ENCODE measurements at places on chromosomes 2 and 18. TPM values are rescaled to one million over a fixed set of nuclear protein-coding genes. Genes with fewer than 3 reads are reported as not detected.

DNA sequence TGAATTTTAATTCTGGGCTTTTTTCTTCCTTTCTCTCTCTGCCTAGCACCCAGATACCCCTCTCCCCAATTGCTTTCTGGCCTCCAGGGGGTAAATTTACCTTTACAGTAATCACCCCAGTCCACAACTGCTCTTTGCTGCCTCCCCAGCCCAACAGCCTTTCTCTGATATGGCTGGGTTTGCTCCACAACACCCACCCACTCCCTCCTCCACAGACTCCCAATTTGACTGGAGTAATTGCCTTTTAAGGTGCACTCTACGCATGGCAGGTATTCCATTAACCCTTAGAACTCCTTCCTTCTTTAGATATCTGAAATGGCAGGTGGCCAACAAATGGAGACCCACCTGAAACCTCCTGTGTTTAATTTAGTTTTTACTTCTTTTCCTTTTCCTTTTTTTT, 3.6 kb downstream of the CELF4 start:
- no peak for DNase-seq

- DNase-seq: no peak
Observed at GRCh38 chr2:64471600-64471999, 17.6 kb downstream of the LGALSL start.

DNA sequence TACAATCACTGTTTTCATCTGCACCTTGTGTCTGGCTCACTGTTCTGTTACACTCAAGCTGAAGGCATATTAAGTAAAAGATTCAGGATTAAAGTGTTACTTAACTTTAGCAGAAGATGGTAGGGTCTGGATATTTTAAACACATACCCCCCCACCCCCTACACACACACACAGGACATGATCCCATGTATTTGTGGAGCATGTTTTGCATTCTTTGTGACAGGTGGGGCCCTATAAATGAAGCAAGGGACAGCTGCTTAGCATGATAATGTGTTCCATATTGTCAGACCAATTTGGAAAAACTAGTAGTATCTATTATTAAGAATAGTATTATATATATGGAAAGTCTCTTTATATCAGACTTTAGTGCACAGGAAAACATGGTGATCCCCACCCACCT, 335.2 kb upstream of the TNP1 start:
- DNase-seq: no peak

DNA sequence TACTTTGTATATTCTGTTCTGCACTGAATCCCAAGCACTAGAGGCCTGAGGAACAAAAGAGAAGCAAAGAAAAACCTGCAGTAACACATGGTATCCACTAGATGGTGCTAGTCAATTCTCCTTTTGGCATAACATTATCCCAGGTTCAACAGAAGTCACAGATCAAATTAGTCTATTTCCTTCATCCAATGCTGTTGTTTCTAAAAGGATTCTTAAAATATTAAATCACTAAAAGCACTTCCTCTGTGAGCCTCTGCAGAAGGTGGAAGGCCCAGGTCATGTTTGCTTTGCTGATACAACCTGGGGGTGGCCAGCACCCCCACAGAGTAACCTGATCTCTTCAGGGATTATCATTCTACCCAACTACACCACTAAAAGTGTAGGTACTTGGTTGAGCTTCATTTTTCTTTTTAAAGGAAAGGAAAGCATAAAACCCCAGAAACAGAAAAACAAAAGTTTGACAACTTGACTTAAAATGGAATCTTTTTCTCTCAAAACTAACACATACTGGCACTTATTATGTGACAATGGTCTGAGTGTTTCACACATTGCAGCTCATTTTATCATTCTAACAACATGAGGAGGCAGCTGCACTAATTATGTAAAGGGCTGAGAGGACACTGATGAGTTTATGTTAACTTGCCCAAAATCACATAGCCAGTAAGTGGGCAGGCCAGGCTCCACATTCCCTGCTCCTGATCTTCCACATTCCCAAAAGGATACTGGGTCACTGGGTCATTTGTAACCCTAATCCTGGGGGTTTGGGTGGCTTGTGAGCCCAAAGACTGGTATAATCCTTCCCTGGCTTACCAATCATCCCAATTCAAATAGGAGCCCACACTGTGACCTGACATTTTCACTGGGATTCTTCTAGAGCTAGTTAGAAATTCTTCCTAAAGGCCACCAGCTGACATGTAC, 66.8 kb upstream of the DNER start:
- DNase-seq: no peak

PAX3 gene
- not detected for total RNA-seq

EFHD1 gene
- 4.4 TPM for total RNA-seq

Data from body of pancreas (tissue), 4 donors.